ENCODE measurements at places on chromosomes 16 and 17.

DNA sequence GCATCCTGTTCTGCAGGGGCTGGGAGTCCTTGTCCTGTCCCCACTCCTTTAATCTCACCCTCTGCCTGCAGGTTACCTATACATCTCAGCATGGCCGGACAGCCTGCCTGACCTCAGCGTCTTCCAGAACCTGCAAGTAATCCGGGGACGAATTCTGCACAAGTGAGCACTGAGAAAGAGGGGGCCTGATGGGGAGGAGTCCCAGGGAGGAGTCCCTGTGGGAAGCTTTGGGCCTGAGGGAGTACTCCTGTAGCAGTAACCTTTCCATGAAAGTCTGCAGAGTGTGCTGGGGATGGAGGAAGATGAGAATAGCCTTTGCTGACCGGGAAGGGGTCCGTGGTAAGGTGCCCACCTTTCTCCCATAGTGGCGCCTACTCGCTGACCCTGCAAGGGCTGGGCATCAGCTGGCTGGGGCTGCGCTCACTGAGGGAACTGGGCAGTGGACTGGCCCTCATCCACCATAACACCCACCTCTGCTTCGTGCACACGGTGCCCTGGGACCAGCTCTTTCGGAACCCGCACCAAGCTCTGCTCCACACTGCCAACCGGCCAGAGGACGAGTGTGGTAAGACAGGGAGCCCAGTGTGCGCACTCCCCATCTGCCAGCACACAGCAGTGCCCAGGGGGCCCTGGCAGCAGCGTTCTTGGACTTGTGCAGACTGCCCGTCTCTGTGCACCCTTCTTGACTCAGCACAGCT, 14.8 kb downstream of the MIEN1 start:
- no peak for DNase-seq

DNA sequence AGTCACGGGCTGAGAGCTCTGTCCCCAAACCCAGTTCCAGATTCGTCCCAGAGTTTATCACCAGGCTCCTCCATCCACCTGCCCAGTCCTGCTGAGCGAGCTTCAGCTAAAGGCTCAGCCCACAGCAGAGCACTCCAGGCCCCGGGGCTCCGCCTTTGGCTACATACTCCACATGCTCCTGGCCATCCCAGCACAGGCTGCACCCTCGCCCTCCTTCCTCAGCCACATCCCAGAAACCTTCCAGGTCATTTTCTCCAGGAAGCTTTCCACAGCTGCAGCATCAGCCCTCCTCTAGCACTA, 4.7 kb upstream of the CD2BP2 start:
- no peak for DNase-seq

GRCh38 chr17:81037026-81037797, 2.3 kb downstream of the BAIAP2 start:
- no peak for DNase-seq

- no peak for DNase-seq
Observed at GRCh38 chr16:53945996-53946395, 242.0 kb downstream of the FTO start.

- DNase-seq = no peak
Observed at GRCh38 chr17:62892870-62893338, 73.1 kb upstream of the TANC2 start.

DNA sequence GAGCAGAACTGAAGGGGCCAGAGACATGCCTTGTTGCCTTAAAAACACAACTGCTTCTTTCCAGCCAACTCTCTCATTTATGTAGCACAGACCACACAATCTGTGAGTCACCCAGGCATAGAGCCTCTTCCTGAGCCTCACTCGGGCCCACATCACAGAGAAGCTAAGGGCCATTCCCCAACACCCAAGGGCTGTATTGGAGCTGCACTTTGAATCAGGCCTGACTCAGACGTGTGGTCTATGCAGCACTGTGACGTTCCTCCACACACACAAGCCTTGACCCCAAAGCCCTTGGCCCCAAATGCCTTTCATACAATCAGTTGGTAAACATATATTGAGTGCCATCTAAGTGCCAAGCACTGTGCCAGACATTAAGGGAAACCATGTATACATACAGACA, 308.9 kb upstream of the DYNLRB2 start:
- no peak for DNase-seq

DNA sequence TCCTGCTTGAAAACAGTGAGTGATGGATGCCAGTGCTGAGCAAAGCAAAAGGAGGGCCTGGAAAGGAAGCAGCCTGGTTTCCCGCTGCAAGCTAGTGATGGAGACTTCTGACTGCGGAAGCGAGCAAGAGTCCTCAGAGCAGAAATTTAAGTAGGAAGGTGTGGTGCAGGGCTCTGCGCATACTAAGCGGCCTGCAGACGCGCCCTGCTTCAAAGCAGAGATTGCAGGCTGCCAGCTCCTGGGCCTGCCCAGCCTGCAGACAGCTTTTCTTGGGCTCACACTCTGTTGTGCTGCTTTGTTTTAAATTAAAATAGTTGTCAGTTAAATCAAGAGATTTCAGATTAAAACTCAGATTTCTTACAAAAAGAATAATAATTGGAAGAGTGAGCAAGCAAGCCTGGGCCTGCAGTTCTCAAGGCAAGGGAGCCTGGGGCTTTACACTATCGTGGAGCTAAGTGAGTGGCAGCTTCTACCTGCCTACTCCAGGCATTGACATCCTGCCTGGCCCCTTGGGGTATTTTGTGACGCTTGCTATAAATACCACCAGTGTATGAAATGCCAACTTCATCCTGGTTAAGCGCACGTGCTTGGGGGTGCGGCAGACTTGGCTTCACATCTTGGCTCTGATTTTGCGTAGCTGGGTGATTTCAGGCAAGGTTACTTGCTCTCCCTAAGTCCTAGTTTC, 237.3 kb downstream of the XYLT1 start:
- DNase-seq = no peak

DNA sequence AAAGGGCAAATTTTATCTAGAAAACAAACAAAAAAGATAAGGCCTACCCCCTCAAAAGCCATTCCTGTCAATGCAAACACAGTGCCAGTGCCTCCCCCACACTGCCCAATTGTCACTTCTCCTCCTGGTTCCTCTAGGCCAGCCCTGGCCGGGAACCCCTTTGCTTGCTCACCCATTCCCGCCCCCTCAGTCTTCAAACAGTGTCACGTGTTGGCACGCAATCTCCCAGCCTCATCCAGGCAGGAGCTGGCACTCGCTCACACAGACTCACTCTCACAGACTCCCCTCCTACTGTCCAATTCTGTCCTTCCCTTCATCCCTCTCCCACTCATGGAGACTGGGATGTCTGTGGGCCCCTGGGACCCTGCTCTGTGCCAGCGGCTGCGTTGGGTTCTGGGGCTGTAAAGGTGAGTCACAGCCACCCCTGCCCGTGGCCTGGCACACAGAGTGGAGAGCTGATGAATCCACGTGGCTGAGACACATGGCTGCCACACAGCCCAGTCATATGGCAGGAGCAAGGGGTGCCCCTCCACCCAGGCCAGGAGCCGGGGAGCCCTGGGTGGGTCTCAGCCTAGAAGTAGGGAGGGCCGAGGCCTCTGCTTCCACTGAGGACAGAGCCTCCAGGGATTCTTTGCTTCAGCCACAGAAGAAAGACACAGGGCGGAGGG, 54.8 kb downstream of the VAC14 start:
- peak; percentile 49 for DNase-seq

DNA sequence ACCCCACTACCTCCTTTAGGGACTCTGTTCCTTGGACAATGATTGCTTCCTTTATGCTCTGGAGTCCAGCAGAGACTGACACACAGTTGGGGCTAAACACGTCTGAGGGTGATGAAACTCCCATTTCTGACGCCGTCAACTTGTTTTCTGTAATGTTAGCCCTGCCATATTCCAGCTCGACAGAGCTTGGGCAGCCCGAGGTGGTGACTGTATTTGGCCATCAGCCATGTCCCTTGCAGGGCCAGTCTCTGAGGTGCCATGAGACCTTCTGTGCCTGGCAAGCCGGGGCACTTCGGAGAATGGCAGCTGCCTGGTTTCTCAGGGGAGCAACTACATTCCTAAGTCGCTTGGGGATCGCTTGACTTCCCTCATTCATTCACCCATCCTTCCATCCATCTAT, 278.9 kb upstream of the TNRC6C start:
- no peak for DNase-seq

DNA sequence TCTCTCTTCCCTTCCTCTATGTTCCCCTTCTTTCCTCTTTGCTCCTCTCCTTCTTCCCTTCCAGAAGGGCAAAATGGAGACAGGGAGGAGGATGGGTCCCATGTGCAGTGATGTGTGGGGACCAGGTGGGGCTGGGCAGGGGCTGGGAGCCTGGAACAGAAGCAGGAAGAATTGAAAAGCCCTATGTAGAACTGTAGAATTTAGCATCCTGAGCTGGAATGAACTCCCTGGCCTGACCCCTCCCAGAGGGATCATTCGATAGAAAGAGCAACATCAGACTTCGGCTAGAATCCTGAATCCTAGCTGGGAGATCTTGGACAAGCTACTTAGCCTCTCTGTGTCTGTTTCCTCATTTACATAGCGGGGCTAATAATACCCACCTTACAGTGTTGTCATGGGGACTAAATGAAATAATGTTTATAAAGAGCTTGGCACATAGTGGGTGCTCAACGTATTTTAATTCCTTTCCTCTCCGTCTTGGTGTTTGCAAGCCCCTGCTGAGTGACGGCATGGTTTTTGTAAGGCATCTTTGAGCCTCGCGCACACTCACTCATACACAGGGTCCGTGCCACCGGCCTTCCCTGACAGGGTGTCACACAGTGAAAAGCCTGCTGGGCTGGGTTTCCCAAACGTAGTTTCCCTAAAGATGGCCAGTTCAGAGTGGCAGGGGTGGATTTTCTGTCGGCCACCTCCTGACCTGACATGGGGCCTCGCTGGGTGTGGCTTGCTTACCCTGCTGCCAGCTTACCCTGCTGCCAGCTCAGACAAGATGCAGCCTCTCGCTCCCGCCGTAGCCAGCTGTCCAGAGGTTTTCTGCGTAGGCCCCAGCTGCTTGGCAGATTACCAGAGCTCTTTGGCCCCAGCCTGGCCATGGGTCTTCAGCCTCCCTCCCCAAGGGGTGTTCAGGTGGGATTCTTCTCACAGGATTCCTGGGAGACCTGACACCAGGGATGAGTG, 6.1 kb upstream of the ARHGAP23 start:
- DNase-seq = no peak

- no peak for DNase-seq
Observed at GRCh38 chr17:29379084-29379991, 10.8 kb upstream of the TAOK1 start.

DNA sequence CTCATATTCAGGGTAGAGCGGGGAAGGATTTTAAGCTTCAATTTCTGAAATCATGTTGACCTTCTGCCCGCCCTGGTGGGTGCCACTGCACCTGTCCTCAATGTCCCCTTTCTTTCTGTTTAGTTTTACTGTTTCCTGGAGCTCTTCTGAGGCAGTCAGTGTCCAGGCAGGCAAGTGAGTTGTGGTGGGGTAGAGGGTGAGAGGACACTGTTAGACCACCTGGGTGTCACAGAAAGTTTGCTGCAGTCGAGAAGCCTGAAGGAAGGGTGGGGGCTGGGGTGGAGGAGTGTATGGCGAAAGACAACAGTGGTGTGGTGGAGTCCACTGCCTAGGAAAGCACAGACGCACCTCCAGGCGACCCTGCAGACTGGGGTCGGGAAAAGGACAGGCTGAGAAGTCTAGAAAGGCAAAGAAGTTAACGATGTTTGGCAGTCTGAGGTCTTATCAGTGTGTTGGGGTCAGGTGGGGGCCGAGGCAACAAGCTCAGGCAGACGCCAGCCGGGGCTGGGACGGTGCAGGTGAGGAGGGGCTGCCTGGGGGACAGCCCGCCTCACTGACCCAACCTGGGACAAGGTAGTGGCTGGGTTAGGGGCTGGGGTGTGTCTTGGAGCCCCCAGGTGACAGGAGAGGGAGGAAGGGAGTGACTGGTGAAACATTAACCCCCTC, 23.3 kb upstream of the HOXB13 start:
- DNase-seq = no peak

DNA sequence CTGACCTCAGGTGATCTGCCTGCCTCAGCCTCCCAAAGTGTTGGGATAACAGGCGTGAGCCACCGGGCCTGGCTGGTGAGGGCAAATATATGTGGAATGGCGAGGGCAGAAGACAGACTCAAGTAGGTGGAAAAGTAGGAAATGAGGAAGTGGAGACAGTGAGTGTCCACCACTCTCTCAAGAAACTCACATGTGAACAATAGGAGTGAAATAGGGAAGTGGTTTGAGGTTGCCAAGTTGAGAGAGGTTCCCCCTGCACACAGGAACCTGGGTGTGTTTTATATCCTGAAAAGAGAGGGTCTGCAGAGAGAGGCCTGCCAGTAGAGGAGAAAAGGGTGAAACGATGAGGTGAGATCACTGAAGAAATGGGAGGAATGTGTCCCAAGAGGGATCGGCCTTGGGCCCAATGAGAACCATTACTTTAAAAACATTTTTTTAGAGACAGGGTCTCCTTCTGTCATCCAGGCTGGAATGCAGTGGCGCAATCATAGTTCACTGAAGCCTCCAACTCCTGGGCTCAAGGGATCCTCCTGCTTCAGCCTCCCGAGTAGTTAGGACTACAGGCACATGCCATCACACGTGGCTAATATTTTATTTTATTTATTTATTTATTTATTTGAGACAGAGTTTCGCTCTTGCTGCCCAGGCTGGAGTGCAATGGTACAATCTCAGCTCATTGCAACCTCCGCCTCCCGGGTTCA, 17.1 kb upstream of the CORO1A start:
- DNase-seq = no peak

DNA sequence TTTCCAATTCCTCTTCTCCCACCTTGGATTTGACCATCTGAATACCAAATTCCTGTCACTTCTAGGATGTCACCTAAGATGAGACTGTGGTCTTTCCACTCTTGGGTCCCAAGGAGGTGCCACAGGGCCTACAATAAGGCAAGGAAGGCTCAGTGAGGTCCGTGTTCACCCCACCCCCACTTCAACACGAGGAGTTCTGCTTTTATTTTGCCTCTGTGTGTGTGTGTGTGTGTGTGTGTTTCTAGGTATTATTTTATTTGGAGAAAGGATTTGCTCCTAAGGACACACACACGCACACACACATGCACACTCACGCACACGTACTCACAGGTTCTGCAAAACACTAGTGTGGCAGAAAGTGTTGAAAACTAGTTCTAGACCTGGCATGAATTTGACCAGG, 24.5 kb upstream of the PHOSPHO1 start:
- DNase-seq = no peak

DNA sequence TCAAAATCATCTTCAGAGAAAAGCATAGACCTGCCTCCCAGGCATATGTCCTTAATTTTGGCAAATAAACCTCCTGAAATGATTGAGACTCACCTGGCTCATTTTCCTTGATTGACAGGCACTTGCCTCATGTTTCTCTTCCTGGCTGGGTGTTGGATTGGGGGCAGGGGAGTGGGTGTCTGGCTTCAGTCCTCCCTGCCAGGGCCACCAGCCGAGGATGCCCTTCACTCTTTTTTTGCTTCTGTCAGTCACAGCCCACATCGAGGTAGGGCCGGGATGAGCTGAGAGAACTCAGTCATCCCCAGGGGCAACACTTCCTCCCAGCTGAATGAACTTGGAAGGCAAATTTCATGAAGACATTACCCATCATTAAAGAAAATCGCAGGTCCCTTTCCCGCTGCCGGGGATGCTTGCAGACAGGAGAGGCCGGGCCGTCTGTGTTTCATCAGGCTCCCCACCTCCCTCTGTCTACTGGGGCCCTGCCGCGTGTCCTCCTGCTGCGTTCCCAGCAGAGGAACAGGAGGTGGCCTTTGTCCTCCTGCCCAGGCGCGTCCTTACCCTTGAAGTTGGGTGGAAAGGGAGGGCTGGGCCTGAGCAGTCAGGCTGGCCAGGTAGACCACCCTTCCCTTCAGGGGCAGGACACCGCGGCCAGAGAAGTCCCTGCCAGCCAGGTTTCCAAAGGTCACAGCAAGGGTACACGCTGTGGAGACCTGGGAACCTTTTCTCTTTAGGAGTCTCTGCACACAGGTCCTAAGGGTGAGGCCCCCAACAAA, 11.2 kb upstream of the DNAH17 start:
- no peak for DNase-seq

- DNase-seq = no peak
Observed at GRCh38 chr17:39167476-39167875, 1.5 kb upstream of the ARL5C start.

- DNase-seq = no peak
Observed at GRCh38 chr17:63224644-63225043, 221.5 kb downstream of the CYB561 start.

Measured in amniotic stem cell (primary cell).